ENCODE measurements at places on chromosomes 12 and 14. TPM values are rescaled to one million over a fixed set of nuclear protein-coding genes. Genes with fewer than 3 reads are reported as not detected.

EFS gene
- polyA plus RNA-seq = 48.3 TPM

IPO8 gene
- polyA plus RNA-seq = 22.9 TPM

ZC2HC1C gene
- polyA plus RNA-seq = 0.85 TPM

- peak; percentile 54 for DNase-seq
Measured at GRCh38 chr12:53061404-53062010, 11.6 kb downstream of the TNS2 start.

DNA sequence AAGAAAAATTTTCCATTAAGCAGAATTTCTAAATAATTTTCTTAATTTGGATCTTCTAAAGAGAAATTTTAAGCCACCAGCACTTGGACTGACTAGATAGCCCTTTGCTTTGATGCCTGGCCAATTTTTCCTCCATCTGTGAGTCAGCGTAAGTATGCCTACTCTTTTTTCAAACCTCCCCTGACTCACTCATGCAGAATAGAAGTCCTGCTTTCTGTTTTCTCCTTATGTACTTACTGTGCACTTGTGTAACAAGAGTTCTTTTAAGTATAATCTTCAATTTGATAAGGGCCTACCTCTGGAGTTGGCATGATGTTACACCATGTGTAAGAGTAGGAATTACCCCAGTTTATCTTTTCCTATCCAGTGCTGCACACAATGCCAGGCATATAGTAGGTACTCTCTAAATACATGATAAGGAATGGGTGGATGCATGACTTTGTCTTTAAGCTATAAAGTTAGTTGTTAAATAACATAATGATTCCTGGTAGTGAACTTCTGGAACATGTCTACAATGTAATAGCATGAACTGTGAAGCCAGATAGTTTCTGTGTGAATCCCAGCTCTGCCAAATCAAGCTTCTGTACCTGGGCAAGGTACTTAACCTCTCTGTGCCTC, 329.6 kb downstream of the TMTC2 start:
- DNase-seq = peak; percentile 81

DNA sequence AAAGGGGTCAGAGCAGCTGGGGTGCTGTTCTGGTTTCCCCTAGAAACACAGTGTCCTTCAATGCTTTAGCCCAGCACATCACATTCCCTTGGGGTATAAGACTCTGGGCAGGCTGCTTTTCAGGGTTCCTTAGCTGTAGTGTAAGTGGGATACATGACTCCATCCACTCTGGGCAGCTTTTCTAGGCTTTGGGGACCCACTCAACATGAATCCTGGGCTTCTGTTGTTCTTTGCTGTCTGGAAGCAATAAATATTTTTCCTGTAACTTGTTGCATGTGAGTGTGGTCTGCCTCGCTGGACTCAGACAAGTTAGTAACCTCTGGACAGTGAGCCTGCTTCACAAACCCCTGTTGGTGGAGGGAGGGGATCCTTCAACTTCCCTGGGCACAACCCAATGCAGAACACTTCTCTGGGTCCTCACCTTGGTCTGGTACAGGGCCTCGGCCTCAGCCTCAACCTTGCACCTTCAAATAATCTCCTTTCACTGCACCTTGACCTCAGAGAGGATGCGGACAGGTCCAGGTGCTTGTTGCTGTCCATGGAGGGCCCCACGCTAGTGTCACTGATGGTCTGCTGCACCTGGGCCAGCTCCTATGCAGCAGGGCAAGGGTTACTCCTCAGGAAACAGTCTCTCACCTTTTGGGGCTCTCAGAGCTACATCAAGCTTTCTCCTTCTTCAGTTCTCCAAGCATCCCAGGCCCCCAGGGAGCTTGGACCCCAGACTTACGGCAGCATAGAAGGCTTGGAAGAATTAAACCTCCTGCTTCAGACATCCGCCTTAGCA, 13.5 kb upstream of the KRT73 start:
- DNase-seq = no peak

DNA sequence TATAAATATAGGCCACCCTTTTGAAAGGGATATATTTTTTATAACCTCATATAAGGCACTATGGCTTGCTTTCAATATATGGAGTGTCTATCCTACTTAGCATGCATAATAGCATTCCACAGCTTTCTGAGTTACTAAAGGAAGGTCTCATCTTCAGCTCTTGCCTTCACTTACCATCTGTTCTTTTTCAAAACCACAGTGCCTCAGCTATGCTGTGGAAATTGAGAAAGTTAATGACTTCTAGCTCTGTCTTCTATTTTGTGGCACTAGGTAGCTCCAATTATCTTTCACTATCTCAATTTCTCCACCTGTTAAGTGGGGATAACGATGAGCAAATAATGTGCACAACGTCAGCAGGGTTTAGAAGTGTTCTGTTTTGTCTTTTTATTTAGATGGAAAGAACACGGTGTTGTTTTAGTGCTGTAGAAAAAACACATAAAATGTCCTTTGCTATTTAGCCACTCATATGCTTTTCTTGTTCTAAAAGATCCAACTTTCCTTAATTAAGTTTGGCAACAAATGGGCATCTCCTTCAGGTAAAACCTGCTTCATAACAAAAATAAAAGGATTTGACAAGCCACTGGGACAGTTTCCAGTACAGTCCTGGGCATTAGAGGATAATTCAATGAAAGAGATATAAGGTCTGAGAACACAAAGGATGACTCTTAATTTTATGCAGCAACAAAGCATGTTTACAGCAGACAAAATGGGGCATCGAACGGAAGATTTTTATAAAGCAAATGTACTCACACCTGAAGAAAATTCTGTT, 462.0 kb upstream of the SYT1 start:
- no peak for DNase-seq

- DNase-seq = peak; percentile 8
Measured at GRCh38 chr12:103442822-103443221, 52.9 kb downstream of the C12orf42 start.

GRCh38 chr12:50647479-50647878, 116.4 kb upstream of the ATF1 start:
- no peak for DNase-seq

DNA sequence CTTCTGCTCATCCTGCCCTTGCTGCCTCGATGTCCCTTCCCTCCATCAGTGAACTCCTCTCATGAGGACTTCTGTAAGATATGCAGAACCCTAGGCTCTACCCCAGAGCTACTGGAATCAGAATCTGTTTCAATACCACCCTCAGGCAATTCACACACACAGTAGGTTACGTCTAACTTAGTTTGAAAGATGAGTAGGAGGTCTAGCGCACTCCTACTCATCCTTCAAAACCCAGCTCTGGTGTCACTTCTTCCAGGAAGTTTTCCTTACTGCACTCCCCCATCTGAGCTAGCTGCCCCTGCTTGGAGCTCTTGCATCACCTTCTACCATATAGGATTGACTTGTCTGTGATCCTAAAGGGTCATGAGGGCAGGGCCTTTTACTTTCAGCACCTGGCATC, 56.4 kb upstream of the DICER1 start:
- no peak for DNase-seq

GRCh38 chr12:26789731-26790644, 43.0 kb downstream of the ITPR2 start:
- DNase-seq = no peak

GRCh38 chr14:22845821-22846625, 9.6 kb downstream of the MMP14 start:
- DNase-seq = no peak

GRCh38 chr14:89892953-89893352, 61.6 kb downstream of the EFCAB11 start:
- no peak for DNase-seq

GRCh38 chr14:61462566-61463193, 141.3 kb downstream of the PRKCH start:
- peak; percentile 42 for DNase-seq

GRCh38 chr12:69354556-69355187, 4.9 kb upstream of the YEATS4 start:
- DNase-seq = no peak

Measured in muscle of leg (tissue), 16 donors.